Cerebellar nuclear complex (tissue), 1 donor: ENCODE measurements at places on chromosomes 6 and 20.

GRCh38 chr20:20710443-20711315 lies 1.8 kb downstream of the RALGAPA2 start:
- no peak for DNase-seq

- DNase-seq: no peak
Measured at GRCh38 chr20:31682927-31683326, 39.7 kb downstream of the BCL2L1 start.

- no peak for DNase-seq
Measured at GRCh38 chr6:34900321-34901031, 11.4 kb downstream of the ANKS1A start.

GRCh38 chr6:3221578-3221977 lies 5.9 kb downstream of the TUBB2B start:
- no peak for DNase-seq

DNA sequence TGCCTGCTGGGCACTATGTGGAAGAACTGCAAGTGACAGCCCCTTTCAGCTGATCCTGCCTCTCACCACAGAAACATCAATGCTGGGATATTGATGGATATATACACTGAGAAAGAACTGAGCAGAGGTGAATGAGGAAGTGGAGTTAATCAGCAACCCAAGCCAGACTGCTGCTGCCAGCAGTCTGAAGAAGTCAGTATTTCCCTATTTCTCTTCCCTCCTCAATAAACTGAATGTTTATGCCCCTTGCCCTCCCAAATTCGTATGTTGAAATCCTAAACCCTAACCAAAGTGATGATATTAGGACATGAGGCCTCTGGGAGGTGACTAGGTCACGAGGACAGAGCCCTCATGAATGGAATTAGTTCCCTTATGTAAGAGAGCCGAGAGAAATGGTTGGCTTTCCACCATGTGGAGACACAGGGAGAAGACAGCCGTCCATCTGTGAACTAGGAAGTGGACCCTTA lies 76.3 kb downstream of the CDK19 start:
- no peak for DNase-seq

- DNase-seq: no peak
Measured at GRCh38 chr20:17066902-17067301, 159.9 kb upstream of the PCSK2 start.

DNA sequence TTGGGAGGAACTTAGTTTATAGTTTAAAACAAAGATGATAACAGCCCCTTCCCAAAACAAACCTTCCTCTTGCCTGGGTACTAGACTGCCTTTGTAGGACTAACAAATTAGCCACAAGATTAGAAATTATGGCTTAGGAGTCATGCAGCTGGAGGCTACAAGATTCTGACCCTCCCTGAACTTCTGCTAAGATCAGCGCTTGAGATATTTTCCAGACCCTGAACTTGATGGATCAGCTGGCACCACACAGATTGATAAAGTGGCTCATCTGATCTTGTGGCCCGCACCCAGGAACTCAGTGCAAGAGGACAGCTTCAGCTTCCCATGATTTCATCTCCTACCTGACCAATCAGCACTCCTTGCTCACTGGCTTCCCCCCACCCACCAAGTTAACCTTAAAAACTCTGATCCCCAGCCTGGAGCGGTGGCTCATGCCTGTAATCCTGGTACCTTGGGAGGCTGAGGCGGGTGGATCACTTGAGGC lies 5.9 kb upstream of the SERINC3 start:
- no peak for DNase-seq

DNA sequence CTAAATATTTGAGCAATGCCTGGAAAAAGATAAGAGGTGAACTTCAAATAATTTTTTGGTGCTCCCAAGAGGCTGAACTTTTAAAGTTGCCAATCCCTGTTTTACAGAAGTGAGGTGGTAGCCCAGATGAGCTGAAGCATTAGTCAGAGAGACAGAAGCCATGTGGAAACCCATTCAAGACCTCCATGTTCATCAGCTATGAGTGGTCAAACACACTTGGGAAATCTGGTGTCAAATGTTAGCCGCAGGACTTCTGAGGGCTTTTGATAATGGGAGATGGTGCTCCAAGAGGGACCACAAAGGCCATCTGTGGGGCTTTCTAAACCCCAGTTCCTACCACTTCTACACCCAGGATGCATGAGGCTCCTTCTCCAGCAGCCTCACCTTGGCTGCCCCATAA lies 77.5 kb upstream of the MRPS10 start:
- no peak for DNase-seq
